ENCODE measurements at places on chromosomes 16 and 17.

GRCh38 chr17:39745335-39746144, 7.8 kb downstream of the GRB7 start:
- DNase-seq: no peak

GRCh38 chr17:32755045-32755805, 121.7 kb downstream of the MYO1D start:
- peak; percentile 80 for DNase-seq

- no peak for DNase-seq
Measured at GRCh38 chr17:63988741-63989621, 9.2 kb upstream of the PRR29 start.

GRCh38 chr17:66727634-66728570, 107.0 kb upstream of the CACNG5 start:
- peak; percentile 70 for DNase-seq

DNA sequence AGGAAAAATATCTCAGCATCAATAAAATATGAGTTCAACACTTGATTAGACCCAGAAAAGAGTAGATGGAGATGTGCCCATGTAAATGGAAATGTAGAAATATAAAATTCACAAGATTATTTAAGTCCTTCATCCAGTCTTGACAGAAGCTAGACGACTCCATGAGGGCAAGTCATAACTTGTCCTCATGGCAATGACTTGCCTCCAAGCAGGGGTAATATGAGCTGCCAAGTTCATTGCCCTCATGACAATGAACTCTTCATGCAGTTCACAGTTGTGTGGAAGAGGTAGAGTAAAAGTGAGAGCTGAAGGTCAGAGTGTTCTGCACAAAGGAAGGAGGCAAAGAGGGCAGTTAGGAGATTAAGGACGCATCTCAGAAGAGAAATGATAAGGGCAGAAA, 22.3 kb downstream of the CDH11 start:
- no peak for DNase-seq

DNA sequence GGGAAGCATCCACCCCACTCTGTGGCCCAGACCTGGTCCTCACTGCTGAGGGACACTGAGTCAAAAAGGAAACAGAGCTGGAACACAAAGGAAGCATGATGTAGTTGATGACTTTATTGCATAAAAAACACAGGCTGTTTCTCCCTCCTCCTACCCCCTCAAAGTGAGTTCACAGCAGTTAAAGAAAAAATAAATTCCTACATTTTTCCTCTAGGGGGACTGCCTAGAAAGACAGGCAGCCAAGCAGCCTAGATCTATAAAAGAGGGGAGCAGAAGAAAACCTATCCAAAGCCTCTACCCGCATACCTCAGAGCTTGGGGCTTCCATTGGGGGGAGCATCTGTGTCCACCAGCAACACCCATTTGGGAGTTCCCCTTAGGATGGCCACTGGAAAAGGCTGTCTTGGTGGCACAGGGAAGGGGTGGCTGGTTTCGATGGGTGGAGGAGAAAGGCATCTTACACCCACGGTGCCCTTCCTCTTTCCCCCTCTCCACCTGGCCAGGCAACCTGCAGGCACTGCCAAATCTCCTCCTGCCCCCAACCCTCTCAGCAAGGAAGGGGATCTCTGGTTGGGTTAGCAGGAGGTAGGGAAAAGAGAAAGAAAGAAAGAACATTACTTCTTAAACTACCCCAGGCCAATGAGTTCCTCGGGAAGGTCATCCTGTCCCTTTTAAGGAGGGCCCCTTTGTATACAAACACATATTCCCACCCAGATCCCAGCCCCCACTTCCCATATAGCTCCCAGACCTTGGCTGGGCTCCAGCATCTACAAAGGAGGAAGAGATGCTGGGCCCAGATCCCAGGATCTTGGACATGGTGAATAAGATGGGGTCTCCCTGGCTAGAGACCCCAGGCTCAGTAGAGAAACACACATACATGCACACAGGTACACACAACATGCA, 4.0 kb upstream of the SCRN2 start:
- DNase-seq: peak; percentile 38

DNA sequence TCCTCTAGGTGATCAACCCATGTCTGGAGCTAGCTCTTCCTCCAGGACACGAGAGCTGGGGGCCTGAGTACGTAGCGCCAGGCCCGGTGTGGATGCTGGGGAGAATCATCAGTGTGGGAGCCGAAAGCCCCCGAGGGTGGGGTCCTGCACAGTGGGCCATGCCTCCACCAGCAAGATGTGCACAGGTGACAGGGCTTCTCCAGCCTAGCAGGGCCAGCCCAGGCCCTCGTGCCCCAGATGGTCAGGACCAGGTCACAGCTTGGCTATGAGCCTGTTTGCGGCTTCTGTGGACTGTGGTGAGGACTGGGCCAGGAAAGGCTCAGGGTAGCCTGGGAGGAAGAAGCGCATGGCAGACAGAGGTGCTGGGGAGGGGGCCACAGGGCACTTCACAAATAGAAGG, 7.8 kb downstream of the MPG start:
- no peak for DNase-seq

DNA sequence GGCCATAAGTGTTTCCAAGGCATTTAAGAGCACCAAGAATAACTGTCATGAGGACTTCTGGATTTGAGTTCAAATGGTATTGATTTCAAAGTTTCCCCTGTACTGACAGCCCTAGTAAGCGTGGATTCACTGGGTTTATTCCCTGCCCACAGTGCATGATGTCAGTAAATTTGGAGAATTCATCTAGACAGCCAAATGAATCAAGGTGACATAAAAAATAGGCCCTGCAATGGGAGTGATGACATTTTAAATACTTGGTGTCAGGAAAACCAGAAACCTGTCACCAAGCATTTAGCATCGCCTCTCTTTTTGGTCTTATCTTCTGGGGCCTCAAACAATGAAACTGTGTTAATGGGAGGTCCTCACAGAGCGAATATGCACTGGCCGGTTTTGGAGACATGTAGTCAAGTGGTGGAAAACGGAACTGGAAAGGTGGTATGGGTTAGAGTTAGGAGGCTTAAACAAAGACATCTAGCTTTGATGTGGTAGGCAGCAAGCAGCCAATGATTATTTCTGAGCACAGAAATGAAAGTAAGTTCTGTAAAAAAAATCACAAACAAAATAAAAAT, 29.1 kb downstream of the COG4 start:
- no peak for DNase-seq

- no peak for DNase-seq
Measured at GRCh38 chr16:55559933-55560516, 6.5 kb upstream of the CAPNS2 start.

GRCh38 chr17:6160911-6161855, 91.0 kb downstream of the WSCD1 start:
- DNase-seq: no peak

- no peak for DNase-seq
Measured at GRCh38 chr17:29070781-29071180, 27.8 kb downstream of the PIPOX start.

DNA sequence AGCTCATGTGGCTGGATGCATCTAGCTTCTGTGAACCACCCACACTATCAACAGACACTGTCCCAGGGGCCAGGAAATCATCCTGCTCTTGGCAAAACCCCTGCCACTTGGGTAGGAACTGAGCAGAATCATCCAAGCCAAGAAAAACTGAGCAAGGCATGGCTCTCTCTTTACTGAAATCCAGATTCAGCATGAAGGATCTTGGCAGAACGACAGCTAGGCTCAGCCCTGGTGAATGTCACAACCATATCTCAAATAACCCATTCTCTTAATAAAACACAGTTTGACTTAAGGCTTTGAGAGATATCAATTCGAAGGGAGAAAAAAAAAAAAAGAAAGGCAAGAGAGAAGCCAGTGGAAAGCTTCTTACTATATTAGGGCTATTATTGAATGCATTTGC, 72.2 kb downstream of the MAF start:
- DNase-seq: no peak

GRCh38 chr17:15651583-15652110, 32.1 kb upstream of the FBXW10B start:
- DNase-seq: peak; percentile 94

GRCh38 chr17:59746849-59747445, 39.5 kb downstream of the VMP1 start:
- DNase-seq: peak; percentile 53

- no peak for DNase-seq
Measured at GRCh38 chr16:11094857-11095565, 150.6 kb downstream of the CLEC16A start.

DNA sequence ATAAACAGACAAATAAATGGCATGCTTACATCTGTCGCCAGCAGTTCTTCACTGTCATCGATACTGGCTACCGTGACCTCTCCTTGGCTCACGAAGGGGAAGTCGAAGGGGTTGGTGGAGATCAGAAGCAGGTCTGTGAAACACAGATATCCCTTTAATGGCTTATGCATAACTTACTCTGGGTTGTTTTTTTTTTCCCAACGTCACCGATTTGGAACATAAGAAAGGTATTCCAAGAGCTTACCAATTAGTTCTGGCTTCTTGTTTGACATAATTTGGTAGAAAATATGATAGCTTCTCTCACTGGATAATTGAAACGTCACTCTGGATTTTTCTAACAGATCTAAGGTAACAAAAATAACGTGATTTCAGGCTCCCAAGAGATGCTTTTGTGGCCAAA, 18.2 kb downstream of the MYH13 start:
- no peak for DNase-seq

- DNase-seq: no peak
Measured at GRCh38 chr17:57375040-57375769, 118.9 kb downstream of the MSI2 start.

- DNase-seq: no peak
Measured at GRCh38 chr17:57545731-57546342, 199.3 kb downstream of the CCDC182 start.

DNA sequence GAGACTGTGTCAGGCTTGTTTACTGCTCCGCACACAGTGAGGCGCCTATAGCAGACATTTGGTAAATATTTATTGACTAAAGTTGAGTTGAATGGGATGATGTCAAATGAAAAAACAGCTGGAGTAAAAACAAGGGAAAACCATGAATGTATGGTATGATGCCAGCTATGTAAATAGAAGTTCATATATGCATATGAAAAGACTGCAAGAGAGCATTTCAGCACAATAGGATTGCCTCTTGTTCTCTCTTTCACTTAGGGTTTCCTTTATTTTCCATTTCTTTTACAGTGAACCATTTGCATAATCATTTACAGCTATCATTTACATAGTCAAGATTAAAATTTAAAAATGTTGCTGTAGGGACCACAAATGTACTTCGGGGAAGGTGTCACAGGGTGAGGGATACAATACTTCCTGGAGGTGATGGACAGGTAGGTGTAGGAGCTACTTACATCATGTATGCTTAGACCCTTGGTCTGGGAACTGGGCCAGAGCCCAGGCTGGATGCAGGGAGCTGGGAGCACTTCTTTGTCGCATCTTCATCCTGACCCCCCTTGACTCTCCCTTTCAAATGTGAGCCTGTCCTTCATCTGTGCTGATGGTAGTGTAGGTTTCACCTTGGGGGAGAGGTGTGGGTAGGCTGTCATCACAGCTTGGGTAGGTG, 113.3 kb downstream of the UTP18 start:
- no peak for DNase-seq
